NCI-H1436 treated with DMSO at 0.1 percent for 48 hours (cell line): ENCODE measurements at places on chromosomes 2 and 18.

DNA sequence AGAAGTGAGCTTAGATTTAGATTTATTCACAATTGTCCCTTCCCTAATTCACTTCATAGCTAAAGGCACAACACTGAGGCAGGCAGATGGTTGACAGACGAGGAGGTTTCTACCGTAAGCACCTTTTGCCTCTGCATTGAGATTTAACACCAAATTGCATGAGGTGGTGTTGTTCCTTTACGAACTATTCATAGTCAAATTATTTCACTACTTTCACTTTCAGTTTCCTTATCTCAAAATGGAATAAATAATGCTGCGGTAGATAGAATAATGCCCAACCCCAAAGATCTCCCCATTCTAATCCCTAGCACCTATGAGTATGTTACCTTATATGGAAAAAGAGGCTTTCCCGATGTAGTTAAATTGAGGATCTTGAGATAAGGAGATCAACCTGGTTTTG lies 58.9 kb upstream of the LINC00305 start:
- no peak for DNase-seq

DNA sequence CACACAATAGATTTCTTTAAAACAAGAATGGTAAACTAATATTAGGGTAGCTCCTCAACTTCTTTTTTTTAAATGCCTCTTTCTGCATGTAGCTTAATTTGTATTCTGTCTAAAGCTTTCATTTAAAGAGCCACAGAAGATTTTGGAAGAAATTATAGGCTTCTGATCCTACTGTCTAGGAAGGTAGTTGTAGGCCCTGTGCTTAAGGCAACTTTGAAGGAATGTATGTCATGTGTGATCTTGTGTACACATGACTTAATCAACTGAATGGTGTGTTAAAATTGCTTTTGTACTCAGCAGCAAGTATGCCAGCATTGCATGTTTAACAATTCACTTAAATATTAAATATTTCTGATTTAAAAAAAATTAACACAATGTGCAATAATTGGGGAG lies 51.5 kb upstream of the LYPD6 start:
- no peak for DNase-seq

DNA sequence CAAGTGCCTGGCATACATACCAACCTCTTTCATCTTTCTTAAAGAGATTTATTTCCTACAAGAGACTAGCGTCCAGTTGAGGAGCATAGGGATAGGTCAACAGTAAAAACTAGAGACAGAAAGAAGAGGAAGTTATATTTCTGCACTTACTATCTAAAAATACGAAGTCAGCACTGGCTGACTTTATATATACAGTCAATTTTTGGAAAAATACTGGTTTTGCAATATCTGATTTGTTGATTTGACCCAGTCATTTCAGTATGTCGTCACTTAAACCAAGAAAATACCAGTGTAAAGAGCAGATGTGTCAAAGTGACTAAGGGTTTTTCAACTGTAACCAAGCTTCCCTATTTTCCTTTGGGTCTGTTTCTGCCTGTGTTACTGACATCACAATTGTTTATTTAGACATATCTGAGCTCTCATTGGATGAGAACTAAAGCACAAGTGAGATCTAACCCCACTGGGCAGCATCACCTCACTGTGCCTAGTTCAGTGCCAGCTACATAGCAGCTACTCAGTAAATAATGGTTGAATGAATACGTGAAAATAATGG lies 23.0 kb downstream of the CYTIP start:
- no peak for DNase-seq

DNA sequence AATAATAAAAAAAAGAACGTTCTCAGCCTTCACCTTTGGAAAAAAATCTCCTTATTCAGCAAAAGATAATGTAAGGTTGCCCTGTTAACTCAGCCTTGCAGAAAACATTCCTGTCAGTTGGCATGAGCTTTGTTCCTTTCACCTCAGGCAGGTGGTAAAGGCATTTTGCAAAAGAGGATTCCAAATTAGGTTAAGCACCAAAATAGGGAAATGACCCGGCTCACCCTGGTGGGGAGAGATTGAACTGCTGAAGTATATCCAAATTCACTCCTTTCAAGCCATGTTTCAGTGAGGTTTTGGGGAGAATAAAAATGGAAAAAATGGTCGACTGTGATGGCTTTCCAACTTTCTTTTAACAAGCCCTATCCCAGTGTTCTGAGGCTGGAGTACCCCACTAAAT lies 1988.8 kb upstream of the PIK3C3 start:
- DNase-seq, result no peak

DNA sequence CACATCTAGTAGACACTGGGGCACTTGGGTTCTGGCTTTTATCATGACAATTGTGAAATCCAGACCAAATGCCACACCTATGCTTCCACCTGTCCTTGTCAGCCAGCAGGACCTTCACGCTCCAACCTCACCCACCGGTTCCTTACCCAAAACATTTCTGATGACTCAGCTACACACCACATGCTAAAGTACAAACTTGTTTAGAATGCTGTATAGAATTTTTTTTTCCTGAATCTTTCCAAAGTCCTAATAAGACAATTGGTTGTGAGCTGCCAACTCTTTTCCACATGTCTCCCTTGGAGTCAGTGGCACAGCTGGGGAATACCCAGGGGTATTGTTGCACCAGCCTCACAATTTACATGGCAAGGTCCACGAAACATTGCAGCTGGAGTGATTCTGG lies 75.5 kb upstream of the LPIN2 start:
- DNase-seq, result no peak

- no peak for DNase-seq
Observed at GRCh38 chr2:70896765-70897202, 38.9 kb upstream of the ATP6V1B1 start.

GRCh38 chr2:16322308-16323125 lies 343.1 kb downstream of the CYRIA start:
- DNase-seq, result no peak

DNA sequence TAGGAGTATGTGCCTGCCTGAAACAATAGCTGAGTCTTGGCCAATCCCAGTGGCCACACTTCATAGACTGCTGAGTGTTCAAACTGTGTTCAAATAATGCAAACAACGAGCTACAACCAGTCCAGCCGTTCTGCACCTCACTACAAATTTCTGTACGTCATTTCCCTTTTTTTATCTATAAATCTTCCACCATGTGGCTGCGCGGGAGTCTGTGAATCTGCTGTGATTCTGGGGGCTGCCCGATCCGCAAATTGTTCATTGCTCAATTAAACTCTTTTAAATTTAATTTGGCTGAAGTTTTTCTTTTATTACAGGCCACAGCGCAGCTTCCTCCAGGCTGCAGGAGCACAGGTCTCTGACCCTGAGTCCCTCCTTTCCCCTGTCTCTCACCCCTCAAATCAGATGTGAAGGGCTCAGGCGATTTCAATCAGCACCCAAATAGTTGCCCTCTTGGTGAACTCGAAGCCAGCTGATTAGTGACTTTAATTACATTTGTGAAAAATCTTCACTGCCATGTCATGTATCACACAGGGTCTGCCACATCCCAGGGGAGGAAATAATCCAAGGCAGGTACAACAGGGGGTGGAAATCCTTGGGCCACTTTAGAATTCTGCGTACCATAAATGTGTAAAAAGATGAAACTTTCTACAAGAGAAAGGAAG lies 145.6 kb downstream of the NDUFA10 start:
- no peak for DNase-seq

DNA sequence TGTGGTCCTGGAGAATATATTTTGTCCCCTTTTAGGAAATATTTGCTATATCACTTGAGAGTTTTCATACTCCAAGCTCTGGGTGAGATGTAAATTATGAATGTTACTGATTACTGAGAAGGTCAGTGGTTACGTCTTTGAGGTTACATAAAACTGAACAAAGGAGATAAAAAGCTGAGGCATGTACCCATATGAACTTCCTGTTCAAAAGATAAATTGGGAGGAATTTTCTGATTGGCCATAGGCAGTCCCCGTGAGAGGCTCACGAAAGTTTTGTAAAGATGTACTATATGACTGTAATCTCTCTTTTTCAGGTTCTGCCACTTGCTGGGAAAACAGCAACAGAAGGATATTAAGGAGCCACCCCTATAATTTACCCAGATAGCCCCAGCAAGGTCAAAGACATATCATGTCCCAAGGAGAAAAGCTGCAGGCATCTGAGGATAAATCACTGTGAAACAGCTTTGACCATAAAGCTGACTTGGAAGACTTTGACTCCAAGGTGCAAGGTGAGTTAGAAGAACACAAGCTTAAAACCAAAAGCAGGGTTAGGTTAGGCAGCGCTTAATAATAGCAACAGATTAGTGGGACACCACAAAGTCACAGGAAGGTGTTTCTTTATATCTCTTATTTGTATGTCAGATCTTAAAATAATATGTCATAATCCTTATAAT lies 90.4 kb downstream of the OSBPL6 start:
- no peak for DNase-seq

- no peak for DNase-seq
Observed at GRCh38 chr2:104733226-104733943, 120.5 kb upstream of the POU3F3 start.

- DNase-seq, result no peak
Observed at GRCh38 chr2:121476684-121477083, 54.0 kb upstream of the RNU4ATAC start.

- DNase-seq, result no peak
Observed at GRCh38 chr2:124561486-124561885, 536.4 kb downstream of the CNTNAP5 start.
